ENCODE measurements at places on chromosomes 11 and 22.

- no peak for DNase-seq
Observed at GRCh38 chr11:11524436-11525061, 97.3 kb downstream of the GALNT18 start.

DNA sequence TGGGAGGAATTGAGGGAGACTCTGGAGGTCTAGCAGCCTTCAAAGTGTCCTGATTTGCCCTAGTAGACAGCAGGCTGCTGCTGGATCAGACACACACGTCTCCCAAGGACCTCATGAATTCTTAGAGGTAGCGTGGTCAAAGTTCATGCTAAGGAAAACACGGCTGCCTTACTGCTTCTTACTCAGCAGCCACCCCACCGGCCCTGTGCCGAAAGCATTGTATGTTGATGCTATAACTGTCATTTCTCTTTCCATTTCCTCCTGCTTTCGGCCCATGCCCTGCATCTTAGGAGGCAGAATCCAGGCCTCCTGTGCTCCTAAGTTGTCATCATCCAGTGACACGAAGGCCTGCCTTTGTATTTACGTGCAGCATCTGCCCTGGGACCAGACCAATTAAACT is 10.5 kb upstream of the CCND1 start:
- no peak for DNase-seq

- DNase-seq, result no peak
Observed at GRCh38 chr11:706439-706956, 467 bp downstream of the EPS8L2 start.

- no peak for DNase-seq
Observed at GRCh38 chr11:68970921-68971636, 9.7 kb downstream of the MRGPRD start.

GRCh38 chr11:68845351-68846002 is 3.8 kb upstream of the CPT1A start:
- no peak for DNase-seq

- DNase-seq, result no peak
Observed at GRCh38 chr11:101453682-101454081, 130.1 kb downstream of the TRPC6 start.

- DNase-seq, result no peak
Observed at GRCh38 chr11:30357872-30358271, 35.0 kb downstream of the ARL14EP start.

DNA sequence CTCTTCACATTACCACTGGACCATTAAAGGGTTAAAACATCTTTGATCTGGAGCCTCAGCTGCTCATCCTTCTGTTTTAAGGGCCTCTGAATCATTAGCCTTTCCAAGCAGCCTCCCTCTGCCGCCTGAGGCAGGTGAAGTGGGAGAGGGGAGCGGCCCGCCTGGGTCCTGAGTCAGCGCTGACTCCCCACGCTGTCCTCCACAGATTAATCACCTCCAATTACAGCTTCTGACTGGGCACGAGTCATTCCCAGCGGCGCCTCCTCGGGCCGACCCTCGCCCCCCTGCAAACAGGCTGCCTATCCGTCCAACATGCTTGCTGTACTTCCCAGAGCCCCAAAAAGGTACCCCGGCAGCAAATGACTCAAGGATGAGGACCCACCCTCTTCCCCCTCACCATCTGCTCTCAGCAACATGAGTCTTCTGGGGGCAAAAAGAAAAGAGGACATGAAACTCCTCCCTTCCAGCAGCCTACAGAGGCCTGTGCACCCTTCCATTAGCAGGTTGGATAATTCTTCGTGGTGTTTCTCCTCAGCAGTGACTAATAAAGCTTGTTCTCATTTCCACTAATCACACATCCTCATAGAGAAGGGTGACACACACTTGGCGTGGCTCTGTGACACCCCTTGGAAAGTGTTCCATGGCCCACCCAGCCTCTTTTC is 44.3 kb upstream of the JAM3 start:
- DNase-seq, result no peak

DNA sequence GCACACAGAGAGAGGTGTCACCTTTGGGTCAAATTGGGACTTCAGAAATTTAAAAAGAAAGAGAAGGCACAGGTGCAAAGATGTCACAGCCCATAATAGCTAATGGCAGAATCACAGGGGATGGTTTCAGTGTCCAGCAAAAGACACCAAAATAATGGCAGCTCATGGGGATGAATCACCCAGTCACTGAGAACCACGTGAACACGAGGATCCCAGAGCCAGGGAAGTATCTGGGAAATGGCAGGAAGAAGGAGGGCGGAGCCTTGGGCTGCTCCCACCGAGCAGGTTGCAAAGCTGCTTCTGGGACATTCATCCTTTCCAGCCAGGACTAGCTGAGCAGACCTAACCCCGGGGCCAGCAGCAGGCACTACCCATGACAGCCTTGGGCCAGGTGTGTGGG is 45.6 kb downstream of the TRMU start:
- no peak for DNase-seq

DNA sequence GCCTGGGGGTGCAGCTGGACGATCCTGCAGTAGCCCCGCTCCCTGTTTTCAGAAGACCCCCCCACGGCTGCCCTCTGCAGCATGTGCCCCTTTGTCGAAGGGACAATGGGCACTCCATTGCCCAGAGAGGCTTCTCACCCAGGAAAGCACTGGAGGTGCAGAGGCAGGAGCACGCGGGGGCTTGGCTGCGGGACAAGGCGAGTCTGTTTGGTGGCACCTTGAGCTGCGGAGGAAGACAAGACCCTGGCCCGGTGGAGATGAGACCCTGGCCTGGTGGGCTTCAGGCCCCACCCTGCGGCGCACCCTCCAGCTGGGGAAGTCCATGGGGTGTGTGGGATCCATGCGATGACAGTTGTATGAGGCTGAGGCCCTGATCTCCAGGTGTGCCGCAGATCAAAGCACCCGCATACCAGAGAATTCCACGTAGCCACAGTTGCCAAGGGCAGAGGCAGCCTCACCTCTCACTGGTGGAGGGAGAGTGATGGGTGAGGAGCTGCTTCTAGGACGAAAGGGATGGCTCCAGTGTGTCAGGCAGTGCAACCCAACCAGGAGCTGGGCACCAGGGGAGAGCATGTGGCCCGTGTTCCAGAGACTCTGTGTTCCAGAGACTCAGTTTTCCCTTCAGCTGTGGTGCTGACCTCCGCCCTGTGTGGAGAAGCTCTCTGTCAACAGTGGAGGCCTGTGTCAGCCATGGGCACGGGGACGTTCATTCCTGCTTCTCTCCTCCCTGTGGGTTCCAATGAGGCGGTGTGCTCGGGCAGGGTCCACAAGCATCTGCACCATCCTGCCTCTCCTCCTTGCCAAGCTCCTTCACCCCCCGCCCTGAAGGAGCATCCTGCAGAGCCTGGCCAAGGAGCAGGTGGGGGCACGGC is 10.0 kb downstream of the TBX1 start:
- DNase-seq, result no peak

DNA sequence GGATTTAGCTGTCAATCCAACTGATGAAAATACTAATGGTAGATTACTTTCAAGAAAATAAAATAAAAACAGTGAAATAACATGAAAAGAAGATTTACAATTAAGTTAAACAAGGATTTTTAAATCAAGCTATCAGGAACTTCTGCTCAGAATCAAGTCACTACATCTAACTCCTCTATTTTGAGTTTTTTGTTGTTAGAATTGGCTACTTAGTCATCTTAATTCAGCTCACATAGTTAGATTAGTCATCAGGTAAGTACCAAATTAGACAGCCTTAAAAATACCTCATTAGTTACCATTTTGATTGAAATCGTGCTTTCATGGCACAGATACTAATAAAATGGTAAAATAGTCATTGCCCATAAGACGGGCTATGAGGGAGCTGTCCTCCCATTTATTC is 35.8 kb downstream of the BTG4 start:
- no peak for DNase-seq

DNA sequence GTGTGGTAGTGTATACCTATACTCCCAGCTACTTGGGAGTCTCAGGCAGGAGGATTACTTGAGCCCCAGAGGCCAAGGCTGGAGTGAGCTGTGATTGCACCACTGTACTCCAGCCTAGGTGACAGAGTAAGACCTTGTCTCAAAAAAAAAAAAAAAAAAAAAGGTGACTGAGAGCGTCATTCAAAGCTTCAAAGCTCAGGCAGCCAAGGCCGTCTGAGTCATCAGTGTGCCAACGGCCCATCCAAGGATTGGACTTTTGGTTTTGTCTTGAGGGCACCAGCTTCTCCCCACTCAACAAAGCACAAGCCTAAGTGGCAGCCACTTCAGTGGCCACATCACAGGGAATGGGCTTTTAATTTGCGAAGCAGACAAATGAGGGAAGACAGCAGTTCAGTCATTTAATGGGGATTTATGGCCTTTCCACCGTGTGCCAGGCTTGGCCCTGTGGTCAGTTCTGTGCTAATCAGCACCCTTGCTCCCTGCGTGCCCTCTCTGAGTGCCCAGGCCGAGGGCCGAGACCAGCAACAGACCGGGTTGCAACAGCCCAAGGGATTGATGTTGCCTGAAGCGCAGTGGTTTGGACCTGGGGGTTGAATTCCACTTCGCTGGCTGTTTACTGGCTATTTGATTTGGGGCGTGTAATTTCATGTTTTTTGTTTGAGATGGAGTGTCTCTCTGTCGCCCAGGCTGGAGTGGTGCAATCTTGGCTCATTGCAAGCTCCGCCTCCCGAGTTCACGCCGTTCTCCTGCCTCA is 30.2 kb upstream of the CRYBB3 start:
- DNase-seq, result no peak

- no peak for DNase-seq
Observed at GRCh38 chr22:45196926-45197605, 33.3 kb downstream of the NUP50 start.

GRCh38 chr22:21963790-21964211 is 11.2 kb upstream of the PPM1F start:
- DNase-seq, result no peak

- no peak for DNase-seq
Observed at GRCh38 chr11:2787816-2788167, 88.0 kb upstream of the KCNQ1OT1 start.

DNA sequence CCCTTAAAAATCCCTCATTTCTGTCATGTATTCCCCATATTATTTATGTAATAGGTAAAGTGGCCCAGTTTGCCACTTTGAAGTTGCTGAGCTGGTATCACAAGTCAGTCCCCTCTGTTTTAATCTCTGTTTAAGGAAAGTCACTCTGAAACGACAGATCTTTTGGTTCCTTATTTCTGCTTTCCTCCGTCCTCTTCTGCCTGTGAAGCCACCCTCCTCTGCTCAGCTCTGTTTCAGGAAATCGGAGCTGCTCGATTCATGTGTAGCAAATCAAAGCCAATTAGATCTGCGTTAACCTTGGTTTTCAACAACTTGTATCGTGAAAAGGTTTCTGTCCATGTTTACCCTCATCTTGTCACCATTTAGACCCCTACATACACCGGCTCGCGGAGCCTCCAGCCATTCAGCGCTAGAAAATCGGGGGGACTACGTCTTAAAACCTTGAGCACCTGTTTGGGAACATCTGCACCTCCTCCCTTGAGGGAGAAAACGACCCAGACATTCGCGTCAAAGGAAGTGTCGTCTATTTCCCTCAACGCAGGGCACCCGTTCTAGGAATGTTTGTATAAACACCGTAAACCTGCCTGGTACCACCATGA is 576 bp upstream of the SC5D start:
- DNase-seq, result no peak

- DNase-seq, result no peak
Observed at GRCh38 chr11:134364261-134364660, 32.5 kb downstream of the GLB1L2 start.

DNA sequence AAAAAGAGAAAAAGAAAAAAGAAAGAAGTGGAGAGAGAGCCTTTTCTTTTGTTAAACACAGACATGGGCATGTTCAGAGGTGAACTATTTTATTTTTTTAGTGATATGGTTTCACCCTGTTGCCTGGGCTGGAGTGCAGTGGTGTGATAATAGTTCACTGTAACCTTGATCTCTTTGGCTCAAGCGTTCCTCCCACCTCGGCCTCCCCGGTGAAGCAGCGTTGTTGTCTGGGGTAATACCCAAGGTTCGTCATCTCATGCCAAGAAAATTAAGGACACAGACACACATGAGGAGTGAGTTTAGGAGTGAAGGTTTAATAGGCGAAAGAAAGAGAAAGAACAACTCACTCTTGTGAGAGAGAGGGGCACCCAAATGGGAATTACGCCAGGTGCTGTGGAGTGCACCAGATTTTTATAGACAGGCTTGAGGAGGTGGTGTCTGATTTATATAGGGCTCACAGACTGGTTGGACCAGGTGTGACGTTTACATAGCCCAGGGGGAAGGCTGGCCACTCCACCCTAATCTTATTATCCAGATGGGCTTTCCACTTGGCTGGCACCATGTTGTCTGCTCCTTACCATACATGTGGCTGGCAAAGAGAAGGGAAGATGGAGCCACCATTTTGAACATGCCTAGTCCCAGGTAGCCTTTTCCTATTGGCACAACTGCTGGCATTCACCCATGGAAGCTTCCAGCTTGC is 42.3 kb downstream of the GRAMD1B start:
- DNase-seq, result no peak

Data from activated naive CD4-positive, alpha-beta T cell (primary cell).